Body of pancreas (tissue), 4 donors: ENCODE measurements at places on chromosomes 16 and 17. TPM values are rescaled to one million over a fixed set of nuclear protein-coding genes. Genes with fewer than 3 reads are reported as not detected.
A peak's percentile ranks its signal among the peaks of the same experiment; 100 is the strongest.

The SPNS2 gene
- total RNA-seq, result 19.2 TPM

The TMEM92 gene
- total RNA-seq, result not detected

DNA sequence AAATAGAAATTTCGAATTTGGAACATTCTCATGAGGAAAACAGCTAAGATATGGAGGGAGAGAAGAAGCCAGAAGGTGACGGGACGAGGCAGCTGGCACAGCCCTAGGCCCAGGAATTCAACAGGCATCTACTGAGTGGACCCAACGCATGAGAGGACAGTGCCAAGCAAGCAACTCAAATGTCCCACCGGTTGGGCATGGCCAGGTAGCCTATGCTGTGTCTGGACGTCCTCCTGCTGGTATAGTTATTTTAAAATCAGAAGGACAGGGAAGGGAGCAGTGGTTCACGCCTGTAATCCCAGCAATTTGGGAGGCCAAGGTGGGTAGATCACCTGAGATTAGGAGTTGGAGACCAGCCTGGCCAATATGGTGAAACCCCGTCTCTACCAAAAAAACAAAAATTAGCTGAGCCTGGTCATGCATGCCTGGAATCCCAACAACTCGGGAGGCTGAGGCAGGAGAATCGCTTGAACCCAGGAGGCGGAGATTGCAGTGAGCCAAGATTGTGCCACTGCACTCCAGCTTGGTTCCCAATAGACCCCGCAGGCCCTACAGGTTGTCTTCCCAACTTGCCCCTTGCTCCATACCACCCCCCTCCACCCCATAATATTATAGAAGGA, 2.0 kb downstream of the GH1 start:
- peak; percentile 4 for DNase-seq

DNA sequence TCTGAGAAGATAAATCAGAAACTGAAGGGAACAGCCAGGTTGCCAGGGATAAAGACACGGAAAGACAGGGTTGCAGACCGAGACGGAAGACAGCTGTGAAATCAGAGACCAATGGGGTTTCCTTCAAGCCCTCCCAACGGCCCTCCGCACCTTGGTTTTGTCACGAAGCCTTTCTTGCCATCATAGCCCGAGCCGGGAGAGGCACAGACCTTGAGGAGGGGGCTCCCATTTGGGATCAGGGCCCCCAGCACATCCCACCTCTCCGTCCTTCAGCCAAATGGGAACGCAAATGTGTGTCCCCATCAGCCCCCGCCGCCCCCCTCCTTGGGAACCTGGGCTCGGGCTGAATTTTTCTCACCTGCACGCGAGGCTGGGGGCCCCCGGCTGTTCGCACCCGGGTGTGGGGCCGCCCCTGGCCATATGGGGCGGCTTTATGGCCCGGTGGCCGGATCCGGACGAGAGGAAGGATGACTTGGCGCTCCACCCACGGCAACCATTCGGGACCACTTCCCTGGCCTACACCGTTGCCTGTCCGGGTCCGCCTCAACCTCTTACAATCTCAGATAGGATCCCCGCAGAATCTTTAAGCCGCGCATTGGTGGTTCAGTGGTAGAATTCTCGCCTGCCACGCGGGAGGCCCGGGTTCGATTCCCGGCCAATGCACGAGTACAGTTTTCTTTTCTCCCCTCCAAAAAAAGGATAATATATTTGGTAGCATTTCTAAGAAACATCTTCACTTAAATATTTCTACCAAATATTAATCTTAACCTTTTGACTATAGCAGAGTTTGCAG, 1.4 kb upstream of the HES7 start:
- DNase-seq, result peak; percentile 82

- DNase-seq, result peak; percentile 77
Measured at GRCh38 chr17:32486701-32487472, at the start of gene CDK5R1. Gene CDK5R1, plus strand, starts transcription at chr17:32486993. Its CDS starts 628 bp downstream, at chr17:32487621.

The THOC6 gene
- total RNA-seq, result 11.7 TPM

- DNase-seq, result peak; percentile 66
Measured at GRCh38 chr17:53780320-53780719, 42.4 kb upstream of the KIF2B start.

GRCh38 chr17:7266784-7267183, 4.5 kb upstream of the CLDN7 start:
- no peak for DNase-seq

DNA sequence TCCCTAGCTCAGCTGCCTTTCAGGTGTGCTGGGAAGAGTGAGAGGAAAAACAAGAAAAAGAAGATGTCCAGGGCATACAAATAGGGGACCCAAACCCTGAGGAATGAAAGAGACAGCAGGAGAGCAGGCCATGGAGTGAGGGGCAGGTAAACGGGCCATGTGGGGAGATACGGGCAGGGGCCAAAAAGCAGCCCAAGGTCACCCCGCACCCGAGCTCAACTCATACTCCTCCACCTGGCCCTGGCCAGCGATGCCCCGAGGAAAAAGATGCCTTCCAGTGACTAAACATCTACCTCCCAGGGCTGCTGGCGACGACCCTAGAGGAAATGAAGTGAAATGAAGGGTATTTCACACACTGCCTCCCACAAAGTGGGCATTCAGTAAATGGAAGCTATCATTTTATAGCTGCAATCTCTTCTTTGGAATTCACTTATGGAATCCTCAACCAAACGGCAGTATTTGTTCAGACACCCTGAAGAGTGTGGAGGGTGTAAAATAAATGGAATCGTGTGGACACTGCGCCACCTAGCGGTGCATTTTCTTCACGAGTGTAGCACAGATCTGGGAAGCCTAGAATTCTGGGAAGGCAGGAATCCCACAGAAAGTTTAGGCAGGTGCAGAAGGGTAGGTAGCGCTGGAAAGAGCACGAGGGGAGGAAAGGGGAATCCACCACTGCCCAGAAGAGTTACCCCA, 14.9 kb downstream of the ELAC2 start:
- peak; percentile 72 for DNase-seq

GRCh38 chr17:28031174-28031573, 11.3 kb upstream of the NLK start:
- no peak for DNase-seq

DNA sequence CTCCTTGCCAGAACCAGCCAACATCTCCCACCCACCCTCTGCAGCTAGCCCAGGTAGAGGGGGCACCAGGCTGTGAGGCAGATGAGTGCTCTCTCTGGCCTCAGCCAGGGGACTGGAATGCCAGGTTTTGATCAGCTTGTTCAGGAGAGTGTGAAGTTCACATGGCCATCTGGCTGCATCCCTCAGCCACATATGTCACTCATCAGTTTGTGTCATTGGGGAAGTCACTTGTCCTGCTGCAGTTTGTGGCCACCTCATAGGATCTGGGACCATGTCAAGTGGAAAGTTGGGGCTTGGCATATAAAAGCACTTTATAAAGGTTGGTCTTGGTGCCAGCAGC, 147.6 kb downstream of the SOCS1 start:
- DNase-seq, result no peak

The ITPRIPL2 gene
- total RNA-seq, result 35.5 TPM

- no peak for DNase-seq
Measured at GRCh38 chr16:47196457-47196856, 52.7 kb upstream of the NETO2 start.

The KRT40 gene
- total RNA-seq, result not detected

- no peak for DNase-seq
Measured at GRCh38 chr16:85011846-85012284, 530 bp upstream of the ZDHHC7 start.

The NOS2 gene
- total RNA-seq, result 0.33 TPM

DNA sequence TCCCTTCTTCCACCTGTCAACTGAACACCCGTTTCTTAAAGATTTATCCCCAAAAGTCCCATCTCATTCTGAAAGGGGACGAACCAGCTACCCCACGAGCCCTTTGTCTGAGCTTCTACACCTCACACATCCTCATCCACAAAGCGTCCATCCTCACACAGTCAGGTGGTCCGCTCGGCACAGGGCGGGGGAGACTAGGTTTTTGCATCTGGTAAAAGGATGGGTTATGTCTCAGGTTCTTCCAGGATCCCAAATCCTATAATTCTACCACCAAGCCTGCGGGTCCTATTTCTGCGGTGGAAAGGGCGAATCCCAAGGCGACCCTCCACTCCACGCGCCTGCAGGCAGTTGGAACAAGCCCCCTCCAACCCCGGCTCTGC, 458 bp downstream of the GFOD2 start:
- DNase-seq, result no peak

The SRL gene
- not detected for total RNA-seq
